AML-193 (cell line): ENCODE measurements at places on chromosomes 2 and 18.

- no peak for DNase-seq
Measured at GRCh38 chr18:46448347-46448746, 208.7 kb downstream of the LOXHD1 start.

DNA sequence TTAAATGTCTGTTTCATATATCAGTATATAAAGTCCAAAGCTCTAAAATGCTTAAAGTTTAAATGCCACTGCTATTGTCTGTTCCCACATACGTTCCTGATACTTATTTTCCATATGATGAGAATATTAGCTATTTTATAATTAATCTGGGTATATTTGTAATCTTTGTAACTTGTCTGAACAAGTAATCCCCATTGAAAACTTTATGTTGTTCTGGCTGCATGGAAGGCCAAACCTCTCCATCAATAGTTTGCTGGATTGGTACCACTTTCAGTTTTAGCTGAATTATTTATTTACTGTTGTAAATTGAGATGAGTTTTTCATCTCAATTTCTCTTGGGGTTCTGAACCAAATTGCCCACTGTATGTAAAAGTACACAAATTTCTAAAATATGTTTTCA lies 1.5 kb downstream of the MBD5 start:
- no peak for DNase-seq

- DNase-seq: peak; percentile 66
Measured at GRCh38 chr2:236748385-236748784, 178.8 kb downstream of the ACKR3 start.

GRCh38 chr2:66580166-66581049 lies 145.5 kb downstream of the MEIS1 start:
- no peak for DNase-seq

- DNase-seq: no peak
Measured at GRCh38 chr2:191846515-191847476, at the start of gene CAVIN2. Gene CAVIN2, minus strand, starts transcription at chr2:191847088. Its CDS starts 163 bp downstream, at chr2:191846925.

DNA sequence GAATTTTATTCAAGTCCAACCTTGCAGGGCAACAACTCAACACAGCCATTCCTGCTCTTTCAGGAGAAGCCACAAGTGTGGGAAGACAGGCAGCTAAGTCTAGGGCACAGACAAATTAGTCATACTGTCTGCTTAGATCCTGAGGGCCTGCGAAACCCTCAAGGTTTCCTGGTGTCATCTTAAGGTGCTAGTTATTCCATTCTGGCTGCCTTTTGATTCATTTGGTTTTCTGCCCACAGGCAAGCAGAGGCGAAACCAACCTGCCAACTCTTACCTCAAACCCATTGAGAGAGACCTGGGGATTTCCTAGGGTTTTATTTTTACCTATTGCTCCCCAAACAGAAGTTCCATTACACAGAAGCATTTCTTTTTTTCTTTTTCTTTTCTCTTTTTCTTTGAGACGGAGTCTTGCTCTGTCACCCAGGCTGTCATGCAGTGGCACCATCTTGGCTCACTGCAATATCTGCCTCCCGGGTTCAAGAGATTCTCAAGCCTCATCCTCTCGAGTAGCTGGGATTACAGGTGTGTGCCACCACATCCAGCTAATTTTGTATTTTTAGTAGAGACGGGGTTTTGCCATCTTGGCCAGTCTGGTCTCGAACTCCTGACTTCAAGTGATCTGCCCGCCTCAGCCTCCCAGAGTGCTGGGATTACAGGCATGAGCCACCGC lies 23.7 kb upstream of the SCYGR1 start:
- DNase-seq: no peak

- no peak for DNase-seq
Measured at GRCh38 chr2:40043191-40043590, 264.1 kb upstream of the THUMPD2 start.

- no peak for DNase-seq
Measured at GRCh38 chr18:74617486-74617885, 19.8 kb downstream of the ZNF407 start.

- no peak for DNase-seq
Measured at GRCh38 chr2:181952404-181953226, 33.0 kb upstream of the PPP1R1C start.

DNA sequence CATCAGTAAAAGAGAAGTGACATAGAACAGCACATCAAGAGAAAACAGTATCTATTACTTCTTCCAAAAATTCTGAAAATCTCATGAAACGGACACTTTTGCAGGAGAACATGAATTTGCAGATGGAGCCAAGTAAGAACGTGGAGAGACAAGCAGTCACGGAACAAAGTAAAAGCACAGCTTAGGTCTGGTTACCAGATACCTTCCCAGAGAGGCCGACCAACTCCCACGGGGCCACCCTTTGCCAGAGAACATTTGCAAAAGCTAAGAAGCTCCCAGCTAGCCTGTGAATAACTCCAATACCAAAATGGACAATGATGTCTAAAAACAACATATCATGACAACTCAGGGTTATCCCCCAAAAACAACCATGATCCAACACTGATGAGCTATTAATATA lies 38.9 kb downstream of the THAP4 start:
- no peak for DNase-seq

GRCh38 chr2:179932786-179933185 lies 71.4 kb upstream of the ZNF385B start:
- no peak for DNase-seq
